Stimulated activated CD8-positive, alpha-beta memory T cell treated with anti-CD3 and anti-CD28 coated beads, Interleukin-2, amount 100 ng/mL, for 1 hour (primary cell): ENCODE measurements at places on chromosomes 13 and 19.

DNA sequence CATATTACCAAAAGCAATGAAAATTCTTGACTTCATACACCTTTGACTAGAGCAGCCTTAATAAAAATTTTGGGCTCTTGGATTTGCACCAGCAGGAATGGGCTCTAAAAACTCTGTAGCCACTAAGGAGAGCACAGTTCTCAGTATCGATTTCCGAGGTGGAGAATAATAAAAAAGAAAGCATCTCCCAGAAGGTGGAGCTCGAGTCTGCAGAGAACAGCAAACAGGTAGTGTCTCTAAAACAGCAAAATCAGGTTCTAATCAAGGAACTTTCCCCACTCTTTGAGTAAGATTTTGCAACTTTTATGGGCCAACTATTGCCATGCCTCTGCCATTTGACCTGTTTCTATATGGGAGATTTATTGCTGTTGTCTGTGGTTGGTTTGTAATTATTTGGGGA, 258.7 kb upstream of the GPC6 start:
- DNase-seq = no peak

GRCh38 chr13:61202042-61202441, 213.6 kb downstream of the PCDH20 start:
- DNase-seq = no peak

DNA sequence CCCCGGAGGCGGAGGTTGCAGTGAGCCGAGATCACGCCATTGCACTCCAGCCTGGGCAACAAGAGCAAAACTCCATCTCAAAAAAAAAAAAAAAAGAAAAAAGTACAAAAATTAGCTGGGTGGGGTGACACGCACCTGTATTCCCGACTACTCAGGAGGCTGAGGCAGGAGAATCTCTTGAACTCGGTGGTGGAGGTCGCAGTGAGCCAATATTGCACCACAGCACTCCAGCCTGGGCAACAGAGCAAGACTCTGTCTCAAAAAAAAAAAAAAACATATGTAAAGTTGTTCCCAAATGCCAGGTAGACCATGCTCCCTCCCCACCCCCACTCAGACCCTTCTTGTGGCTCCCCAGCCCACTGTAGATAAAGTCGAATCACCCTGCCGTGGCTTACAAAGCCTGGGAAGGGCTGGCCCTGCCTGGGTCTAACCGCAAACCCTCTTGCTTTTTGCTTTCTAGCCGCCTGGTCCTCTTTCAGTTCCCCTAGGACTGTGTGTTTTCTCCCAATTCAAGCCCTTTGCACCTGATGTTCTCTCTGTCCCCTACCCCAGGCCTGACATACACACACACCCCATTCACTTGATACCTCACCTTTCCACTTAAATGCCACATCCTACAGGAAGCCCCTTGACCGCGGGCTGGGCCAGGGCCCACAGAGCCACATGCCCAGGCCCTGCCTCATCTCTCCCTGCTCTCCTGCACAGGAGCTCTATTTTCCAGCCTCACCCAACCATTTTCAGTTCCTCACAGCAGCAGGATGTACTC, 34.4 kb downstream of the MAP4K1 start:
- no peak for DNase-seq

DNA sequence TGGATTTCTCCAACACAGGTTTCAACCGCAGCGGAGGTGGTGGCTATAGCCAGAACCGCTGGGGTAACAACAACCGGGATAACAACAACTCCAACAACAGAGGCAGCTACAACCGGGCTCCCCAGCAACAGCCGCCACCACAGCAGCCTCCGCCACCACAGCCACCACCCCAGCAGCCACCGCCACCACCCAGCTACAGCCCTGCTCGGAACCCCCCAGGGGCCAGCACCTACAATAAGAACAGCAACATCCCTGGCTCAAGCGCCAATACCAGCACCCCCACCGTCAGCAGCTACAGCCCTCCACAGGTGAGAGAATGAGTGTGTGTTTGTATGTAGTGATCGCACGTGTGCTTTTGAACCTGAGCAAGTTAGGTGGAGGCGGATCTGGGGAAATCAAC, 6.0 kb upstream of the CCDC97 start:
- DNase-seq = no peak

DNA sequence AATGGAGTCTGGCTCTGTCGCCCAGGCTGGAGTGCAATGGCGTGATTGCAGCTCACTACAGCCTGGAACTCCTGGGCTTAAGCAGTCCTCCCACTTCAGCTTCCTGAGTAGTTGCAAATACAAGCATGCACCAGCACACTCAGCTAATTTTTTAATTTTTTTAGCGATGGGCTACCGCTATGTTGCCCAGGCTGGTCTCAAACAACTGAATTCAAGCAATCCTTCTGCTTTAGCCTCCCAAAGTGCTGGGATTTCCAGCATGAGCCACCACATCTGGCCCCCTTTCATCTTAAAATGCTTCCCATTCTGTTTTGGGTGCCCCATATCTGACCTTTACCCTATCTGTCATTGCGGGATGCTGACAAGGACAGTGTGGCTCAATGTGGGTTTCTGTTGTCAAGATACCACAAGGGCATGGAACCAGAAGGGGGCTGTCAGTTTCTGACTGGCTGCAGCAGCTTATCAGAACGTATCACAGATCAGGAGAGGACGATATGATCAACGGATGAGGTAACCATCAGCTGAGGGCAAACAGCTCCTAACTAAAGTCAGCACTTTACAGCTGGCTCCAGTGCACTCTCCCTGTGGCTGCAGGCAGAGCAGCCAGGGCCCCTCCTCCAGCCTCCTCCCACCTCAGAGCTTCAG, 32.4 kb downstream of the GPR42 start:
- DNase-seq = no peak

- DNase-seq = no peak
Observed at GRCh38 chr13:99033814-99034213, 56.0 kb upstream of the DOCK9 start.

GRCh38 chr13:98749501-98749900, 3.0 kb downstream of the SLC15A1 start:
- DNase-seq = no peak

DNA sequence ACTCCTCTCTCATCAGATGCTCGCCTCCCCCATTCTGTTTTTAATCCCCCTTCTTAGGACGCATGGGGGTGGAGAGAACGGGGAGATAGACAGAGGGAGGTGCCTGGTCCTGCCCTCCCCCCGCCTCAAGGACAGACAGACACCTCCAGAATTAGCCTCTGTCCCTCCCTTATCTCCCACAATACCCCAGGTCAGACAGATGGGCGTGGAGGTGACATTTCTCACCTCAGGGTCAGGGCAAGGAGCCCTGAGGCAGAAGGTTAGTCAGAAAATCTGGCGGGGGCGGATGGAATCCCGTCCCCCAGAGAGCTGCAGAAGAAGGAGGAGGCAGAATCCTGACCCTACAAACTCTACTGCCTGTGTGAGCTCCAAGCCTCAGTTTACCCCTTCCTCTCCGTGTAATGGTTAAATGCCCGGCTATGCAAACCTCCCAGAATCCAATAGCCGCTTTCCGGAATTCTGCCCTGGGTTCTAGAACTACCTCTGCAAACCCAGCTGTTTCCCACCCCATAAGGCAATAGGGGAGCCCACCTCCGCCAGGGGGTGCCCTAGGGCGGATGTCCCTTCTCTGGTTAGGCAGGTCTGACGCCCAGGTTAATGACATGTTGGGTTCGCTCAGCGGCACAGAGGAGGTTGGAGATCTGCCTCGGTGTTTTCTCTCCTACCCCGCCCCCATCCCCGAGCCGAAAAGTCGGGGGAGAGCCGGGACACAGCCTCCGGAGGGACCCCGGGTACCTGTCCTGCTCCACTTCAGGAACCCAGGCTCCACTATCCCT, 900 bp downstream of the PPP1R13L start:
- no peak for DNase-seq

GRCh38 chr19:7010722-7011593, 10.3 kb downstream of the MBD3L2B start:
- DNase-seq = no peak

- no peak for DNase-seq
Observed at GRCh38 chr13:24149246-24150032, 11.1 kb upstream of the SPATA13 start.

DNA sequence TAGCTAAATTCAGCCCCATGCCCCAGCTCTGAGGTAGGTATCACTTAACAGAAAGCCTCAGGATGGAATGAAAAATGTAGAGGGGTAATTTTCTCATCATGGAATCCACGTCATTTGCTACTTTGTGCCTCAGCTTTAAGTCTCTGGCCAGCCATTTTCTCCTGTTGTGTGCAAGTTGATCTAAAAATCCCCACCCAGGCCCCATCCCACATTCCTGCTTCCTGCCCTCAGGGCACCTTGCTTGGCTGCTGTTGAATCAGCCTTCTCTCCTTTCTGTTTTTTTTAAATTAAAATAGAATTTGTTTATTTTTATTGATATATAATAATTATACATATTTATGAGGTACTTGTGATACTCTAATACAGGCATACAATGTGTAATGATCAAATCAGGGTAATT, 179.9 kb upstream of the TSHZ3 start:
- no peak for DNase-seq

DNA sequence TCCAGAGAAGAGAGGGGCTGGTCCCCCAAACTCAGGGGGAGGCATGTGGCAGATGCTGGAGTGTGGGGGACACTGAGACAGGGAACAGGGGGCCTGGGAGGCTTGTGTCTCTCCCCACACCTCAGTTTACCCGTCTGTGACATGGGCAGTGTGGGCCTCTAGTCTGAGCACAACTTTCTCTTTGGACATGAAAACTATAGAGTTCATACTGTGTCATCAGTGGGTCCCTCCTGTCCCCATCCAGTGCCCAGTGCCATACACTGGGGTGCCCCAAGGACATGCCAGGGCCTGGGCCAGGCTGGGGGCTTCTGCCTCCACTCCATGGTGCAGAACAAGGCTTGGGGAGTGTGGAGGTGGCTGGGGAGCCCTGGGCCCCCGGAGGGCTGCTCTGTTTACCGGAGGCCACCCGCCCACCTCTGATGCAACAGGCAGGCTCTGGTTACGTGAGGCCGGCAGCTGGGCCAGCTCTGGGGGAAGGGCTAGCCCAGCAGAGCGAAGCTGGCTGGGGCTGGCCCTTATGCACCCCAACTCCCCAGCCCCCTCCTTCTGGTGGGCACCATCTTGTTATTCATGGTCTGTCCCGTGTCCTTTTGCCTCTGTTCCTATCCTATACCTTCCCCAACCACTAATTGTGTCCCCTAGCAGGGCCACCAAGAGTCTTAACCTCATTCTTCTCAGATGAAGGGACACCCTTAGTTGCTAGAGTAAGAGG, 1.9 kb upstream of the MEF2B start:
- no peak for DNase-seq

DNA sequence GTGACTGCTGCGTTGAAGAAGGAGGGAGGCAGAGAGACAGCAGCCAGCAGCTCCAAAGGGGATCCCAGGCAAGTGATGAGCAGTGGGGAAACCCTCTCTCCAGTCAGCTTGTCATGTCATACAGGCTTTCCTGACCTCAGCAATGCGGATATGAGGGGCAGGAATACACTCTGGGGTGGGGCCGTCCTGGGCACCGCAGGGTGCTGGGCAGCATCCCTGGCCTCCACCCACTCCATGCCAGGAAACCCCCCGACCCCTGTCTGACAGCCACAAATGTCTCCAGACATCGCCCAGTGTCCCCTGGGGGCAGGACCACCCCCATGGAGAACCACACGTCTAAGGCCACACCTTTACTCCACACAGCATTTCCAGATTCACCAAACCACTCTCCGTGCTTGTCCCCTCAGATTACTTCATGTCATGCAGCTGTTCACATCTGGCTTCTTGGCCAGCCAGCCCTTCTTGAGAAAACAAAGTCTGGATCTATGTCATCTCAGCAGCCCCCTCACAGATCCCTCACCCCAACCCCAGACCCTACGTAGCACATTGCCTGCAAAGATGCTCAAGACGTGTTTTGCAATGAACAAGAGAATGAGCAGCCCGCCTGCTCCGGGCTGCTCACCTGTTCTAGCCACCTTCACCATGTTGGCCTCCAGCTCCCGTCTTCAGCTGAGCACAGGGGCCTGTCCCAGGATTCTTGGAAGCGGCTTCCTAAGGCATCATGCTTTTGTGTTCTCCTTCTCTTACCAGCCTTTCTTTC, 46.5 kb downstream of the RFX2 start:
- DNase-seq = no peak

DNA sequence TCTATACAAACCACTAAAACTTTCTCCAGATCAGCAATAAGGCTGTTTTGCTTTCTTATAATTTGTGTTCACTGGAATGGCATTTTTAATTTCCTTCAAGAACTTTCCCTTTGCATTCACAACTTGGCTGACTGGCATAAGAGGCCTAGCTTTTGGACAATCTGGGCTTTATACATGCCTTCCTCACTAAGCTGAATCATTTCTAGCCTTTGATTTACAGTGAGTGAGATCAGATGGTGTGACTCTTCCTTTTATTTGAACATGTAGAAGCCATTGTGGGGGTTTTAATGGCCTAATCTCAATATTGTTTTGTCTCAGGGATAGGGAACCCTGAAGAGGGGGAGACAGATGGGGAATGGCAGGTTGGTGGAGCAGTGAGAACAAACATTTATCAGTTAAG, 82.7 kb downstream of the FOXO1 start:
- no peak for DNase-seq

GRCh38 chr13:101979825-101980224, 422.0 kb downstream of the FGF14 start:
- no peak for DNase-seq

DNA sequence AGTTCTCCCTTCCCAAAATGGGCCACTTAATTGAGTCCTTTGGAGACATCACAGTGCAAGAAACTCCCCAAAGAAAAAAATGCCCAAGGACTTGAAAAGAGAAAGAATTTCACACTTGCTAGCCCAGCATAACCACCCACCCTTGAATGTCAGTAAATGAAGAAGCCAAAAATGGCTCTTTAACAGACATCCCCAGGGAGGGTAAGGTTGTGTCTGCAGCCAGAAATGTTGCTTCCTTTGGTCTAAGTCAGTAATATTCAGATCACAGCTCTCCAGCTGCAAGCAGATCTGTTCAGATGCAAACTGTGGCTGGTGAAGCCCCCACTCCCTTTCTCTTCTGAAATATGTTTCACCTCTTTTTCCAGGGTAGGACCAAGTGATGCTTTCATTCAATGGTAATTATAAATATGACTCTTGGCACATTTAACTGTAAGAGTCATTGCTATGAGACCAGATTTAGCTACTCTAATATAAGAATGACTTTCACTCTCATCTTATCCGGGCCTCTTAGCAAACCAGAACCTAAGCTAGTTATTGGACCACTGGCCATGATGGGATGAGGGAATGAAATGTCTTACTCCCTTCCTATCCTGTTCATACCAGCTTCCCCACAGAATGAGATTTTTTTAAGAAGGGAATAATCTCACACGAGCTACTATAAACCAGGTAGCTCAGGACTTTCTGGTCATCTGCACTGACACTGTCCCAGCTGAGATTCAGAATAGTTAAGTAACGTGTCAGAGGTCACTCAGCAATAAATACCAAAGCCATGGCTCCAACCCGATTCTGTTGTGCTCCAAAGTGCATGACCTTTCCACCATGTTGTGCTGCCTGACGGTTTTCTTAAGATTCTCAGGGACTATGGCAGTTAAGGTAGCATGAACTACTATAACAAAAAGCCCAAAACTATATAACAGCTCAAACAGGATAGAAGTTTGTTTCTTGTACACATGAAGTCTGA, 234.1 kb downstream of the FOXO1 start:
- DNase-seq = no peak

- no peak for DNase-seq
Observed at GRCh38 chr19:48556825-48557224, 4.9 kb downstream of the SULT2B1 start.
